ENCODE measurements at places on chromosomes 11 and 22. TPM values are rescaled to one million over a fixed set of nuclear protein-coding genes. Genes with fewer than 3 reads are reported as not detected.

DNA sequence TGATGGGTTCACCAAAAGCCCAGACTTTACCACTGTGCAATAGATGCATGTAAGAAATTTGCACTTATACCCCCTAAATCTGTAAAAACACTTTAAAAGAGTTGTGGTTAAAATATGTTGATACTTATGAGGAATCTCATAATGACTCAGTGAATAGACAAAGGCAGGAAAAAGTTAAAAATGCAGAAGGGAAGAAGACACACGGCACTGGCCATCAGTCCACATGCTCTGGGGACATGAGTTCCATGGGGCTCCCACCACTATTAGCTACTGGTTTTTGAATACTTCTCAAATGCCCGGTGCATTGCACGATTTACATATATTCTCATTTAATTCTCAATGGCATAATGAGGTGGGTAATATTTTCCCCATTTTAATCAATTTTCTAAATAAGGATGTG lies 59.3 kb upstream of the BLID start:
- no peak for DNase-seq

DNA sequence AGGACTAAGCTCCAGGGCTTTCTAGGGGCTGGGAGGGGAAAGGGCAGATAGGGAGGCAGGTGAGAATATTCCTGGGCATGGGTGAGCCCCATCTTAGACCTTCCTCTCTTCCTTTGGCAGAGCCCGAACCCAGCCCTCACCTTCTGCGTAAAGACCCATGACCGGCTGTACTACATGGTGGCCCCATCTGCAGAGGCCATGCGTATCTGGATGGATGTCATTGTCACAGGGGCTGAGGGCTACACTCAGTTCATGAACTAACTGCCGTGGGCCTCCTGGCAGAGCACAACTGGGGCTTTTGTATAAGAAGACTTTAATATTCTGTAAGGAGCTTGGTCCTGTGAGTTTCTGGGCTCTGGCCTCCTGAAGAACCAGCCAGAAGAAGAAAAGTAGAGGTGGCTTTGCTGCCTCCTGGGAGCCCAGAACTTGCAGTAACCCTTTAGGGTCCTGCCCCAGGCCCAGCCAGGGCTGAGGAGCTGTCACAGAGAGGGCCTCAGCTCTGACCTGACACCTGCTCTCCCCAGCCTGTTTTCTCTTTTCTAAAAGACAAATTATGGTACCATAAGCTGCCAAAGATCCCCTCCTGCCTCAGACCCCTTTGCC lies 22.8 kb downstream of the TREH start:
- no peak for DNase-seq

The OR4C12 gene
- polyA plus RNA-seq: not detected

The CST6 gene
- not detected for polyA plus RNA-seq

The ANO1 gene
- 14.2 TPM for polyA plus RNA-seq

Data from right renal pelvis (tissue), 4 donors.